Activated CD4-positive, alpha-beta T cell treated with anti-CD3 and anti-CD28 coated beads, Interleukin-2, amount 10 ng/mL, durations not matched to agents 7 days and 5 days (primary cell): ENCODE measurements at places on chromosomes 2 and 18.

GRCh38 chr2:113940891-113941290 lies 51.0 kb downstream of the ACTR3 start:
- DNase-seq = no peak

- DNase-seq = no peak
These were observed 1269.8 kb upstream of the PIK3C3 start for GRCh38 chr18:40685219-40685618.

DNA sequence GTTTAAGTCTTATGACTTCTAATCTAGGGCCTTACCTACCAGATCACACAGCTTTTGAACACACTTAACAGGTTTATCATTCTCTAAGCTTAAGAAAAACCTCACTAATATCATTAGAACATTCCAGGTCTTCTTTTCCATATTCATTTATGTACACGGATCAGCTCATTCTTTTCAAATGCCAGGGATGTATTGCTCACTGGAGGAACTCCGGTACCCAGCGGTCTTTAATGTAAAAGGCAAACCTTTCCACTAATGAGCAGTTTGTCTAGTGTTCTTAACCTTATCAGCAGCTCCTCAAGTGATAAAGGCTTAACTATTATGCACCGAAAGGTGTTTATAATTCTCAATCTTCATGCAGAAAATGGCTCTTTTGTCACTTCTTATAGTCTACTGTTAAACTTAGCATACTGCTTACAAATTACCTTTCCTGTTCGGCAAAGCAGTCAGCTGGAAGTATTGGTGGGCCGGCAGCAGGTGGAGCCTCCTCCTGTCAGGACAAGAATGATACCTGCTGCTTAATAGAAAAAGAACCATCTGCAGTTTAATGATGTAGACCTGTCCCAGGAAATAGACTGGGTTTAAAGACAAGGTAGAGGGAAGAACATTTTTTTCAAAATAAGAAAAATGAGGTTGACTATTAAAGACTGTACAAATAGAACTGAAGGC lies 142.7 kb downstream of the FIGN start:
- no peak for DNase-seq

- peak; percentile 83 for DNase-seq
These were observed 67.9 kb downstream of the DGKD start for GRCh38 chr2:233422050-233422639.

- DNase-seq = no peak
These were observed 108.4 kb downstream of the IRS1 start for GRCh38 chr2:226691255-226691654.

- DNase-seq = no peak
These were observed 424.3 kb downstream of the MBD2 start for GRCh38 chr18:53800171-53800570.
